Activated T-helper 2 cell treated with anti-CD3 and anti-CD28 coated beads, Interferon-gamma antibody, Interleukin-2, Interleukin-4, amounts not matched to agents 10 μg/mL and 5 μg/mL and 100 μg/mL, durations not matched to agents 14 hours and 24 hours and 36 hours (primary cell): ENCODE measurements at places on chromosomes 3 and 15. TPM values are rescaled to one million over a fixed set of nuclear protein-coding genes. Genes with fewer than 3 reads are reported as not detected.

DNA sequence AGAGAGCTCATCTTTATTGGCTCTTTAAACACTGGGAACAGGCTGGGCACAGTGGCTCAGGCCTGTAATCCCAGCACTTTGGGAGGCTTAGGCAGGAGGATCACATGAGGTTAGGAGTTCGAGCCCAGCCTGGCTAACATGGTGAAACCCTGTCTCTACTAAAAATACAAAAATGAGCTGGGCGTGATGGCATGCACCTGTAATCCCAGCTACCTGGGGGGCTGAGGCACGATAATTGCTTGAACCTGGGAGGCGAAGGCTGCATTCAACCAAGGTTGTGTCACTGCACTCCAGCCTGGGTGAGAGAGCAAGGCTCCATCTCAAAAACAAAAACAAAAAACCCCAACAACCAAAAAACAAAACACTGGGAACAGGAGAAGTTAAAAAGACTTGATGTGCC lies 72.1 kb downstream of the CHAC1 start:
- no peak for DNase-seq

DNA sequence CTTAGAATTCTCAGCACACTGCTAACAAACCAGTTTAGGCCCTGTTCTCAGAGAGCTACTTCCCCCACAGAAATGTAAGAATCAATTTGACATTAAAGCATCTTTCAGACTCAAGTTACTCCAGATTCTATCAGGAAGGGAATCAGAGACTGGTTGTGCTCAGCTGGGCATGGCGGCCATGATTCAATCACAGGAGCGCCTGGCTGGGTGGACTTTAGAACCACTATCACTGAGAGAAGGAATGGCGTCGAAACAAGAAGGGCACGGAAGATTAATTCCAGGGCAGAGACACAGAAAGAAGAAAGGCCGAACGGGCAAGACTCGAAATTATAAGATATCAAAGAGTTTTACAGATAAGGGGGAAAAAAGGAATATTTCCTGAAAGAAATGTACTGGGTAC lies 6.2 kb downstream of the TNIK start:
- no peak for DNase-seq

DNA sequence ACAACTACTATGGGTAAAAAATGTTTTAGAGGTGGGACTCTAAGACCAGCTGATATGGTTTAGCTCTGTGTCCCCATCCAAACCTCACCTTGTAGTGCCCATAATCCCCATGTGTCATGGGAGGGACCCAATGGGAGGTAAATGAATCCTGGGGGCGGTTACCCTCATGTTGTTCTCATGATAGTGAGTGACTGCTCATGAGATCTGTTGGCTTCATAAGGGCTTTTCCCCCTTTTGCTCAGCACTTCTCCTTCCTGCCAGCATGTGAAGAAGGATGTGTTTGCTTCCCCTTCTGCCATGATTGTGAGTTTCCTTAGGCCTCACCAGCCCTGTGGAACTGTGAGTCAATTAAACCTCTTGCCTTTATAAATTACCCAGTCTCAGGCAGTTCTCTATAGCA lies 45.7 kb downstream of the FAM98B start:
- DNase-seq, result no peak

DNA sequence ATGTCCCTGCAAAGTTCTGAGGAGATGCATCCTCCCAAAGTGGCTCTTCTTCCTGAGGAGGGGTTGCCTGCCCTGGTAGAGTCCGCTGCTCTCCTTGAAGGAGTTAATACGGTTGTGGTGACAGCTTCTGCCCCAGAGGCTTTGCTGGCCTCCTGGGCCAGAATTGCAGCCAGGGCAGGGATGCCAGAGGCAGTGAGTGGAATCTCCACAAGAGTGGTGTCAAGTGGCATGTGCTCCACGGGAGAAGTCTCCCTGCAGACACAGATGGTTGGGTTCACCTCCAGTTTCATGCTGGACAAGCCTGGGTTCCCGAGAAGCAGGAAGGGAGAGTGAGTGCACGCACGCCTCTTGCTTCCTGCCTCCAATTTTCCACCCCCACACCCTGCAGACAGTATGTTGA lies 105.5 kb downstream of the SLC25A26 start:
- DNase-seq, result no peak

RASGRF1 gene
- total RNA-seq, result 0.09 TPM in 1 of 2 replicates, not detected in the other

DNA sequence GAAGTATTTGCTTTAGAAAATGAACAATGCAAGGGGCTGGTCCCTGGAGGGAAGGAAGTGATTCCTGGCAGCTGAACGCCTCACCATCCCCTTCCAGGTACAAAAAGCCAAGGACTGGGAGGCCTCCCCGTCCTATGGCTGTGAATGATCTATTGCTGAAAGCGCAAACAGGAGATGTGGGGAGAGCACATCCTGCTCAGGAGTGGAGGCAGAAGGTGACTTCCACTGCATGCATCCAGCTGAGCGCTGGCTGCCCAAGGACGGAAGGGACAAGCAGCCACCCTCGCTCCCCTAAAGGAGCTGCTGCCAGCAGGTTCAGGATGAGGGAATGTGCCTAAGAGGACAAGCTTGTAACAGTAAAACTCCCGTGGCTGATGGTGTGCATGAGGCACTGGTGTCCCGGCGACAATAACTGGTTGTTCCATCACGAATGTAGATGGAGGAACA lies 41.4 kb downstream of the ABTB1 start:
- no peak for DNase-seq

GRCh38 chr15:69919816-69920215 lies 177.9 kb downstream of the TLE3 start:
- DNase-seq, result no peak

DNA sequence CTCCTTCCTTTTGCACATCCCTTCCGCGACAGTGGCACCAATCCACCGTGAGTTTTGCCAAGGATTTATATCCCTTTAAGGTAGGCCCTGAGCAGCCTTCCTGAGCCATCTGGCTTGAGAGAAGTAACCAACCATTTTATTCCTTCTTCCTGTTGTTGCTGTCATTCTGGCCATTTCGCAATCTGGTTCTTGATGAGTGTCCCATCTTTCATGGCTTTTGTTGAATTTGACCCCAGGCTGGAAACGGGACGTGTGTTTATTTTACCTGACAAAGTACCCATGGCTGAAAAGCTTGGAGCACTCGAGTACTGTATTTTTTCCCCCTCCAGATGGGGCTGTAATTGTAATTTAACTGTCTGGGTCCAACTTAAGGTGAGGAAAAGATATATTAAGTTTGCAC lies 173.4 kb downstream of the WNT5A start:
- no peak for DNase-seq

GRCh38 chr3:15635121-15635661 lies 33.6 kb downstream of the BTD start:
- DNase-seq, result no peak

EAF2 gene
- 18.5 and 19.2 TPM in 2 replicates for total RNA-seq

DNA sequence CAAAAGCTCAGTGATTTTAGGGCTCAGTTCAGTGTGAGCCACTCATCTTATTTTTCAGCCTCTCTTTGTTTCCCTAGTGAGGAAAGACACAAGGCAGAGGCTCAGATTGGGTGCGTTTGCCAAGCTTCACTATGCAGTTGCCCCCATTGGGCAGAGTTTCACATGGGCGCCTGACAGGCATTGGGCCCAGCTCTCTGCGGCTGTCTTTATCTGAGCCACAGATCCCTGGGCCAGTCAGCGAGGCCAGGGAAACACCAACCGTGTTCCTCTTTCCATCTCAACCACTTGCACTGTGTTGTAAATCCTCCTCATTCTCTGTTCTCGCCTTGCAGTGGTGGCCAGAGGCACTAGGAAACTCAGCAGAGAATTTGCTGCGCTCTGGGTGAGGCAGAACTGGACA lies 10.8 kb downstream of the ESYT3 start:
- no peak for DNase-seq

PTH1R gene
- total RNA-seq, result not detected in 2 replicates

DNA sequence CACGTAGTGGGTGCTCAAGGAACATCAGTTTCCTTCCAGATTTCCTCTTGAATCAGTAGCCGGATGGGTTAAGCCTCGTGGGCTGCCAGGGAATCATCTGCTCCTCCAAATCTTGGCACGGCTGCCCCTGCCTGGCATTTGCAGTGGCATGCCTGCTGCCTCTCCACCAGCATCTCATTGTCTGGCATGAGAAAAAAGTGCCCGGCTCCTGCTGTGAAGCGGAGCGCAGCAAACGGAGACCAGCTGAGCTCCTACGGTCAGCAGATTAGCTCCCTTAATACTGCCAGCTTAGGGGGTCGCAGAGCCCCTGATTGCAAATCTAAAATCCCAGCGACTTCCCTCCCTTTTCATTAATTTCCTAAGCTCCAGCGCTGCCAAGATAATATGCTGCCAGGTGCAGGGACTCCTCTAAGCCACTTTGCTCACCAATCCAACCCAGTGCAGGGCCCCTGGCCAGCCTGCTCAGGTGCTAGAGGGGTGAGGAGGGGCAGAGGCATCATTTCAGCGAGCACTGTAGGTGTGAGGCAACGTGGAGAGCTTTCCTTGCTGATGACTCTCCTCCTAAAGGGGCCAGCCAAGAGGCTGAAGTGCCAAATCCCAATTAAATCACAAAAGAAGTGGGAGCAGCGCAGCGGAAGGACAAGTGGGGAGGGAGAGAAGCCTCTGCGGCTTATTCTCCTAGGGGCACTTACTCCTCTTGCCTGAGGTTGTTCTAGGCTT lies 49.6 kb upstream of the ST8SIA2 start:
- no peak for DNase-seq

DNA sequence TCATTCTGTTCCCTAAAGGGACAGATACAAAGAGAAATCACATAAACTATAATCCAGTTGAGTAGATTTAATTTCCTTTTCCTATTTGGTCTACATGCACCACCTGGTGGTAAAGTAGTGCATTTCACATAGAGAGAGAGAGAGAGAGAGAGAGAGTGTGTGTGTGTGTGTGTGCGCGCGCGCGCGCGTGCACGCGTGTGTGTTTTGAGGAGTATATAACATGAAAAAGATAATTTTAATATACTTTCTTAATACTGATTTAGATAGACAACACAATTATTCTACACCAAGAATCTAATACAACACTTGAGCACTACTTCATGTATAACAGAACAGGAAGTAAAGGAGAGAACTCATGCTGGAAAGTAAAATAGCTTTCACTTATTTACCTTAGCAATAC lies 1.1 kb upstream of the FGF7 start:
- DNase-seq, result no peak

DNA sequence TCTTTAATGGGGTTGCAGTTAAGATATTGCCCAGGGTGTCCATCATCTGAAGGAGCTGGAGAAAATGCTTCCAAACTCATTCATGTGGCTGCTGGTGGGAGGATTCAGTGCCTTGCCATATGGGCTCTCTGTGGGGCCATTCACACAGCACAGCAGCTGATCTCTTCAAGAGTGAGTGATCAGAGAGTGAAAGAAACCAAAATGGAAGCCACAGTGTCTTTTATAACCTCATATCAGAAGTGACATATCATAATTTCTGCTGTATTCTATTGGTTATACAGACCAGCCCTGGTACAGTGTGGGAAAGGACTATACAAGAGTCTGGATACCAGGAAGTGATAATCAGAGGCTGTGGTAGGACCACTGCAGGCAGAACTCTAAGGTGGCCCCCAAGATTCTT lies 33.6 kb downstream of the HHLA2 start:
- no peak for DNase-seq

DNA sequence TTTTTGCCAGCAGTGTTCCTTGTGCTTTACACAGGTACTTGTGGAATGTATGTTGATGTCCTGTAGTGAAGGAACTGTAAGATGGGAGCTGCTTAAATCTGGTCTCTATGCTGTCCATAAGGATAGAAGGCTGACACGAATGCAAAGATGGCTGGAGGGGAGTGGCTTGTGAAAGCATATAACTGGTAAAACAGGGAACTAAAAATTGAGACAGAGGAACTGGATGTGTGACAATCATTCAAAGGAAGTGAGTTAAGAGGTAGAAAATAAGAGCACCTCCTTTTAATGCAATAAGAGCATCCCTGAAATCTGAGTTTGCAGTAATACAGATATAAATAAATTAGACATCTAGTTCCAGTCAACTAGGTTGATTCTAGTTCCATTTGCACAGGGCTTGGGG lies 35.2 kb downstream of the RNF13 start:
- DNase-seq, result no peak

GRCh38 chr15:70436428-70436827 lies 326.9 kb downstream of the UACA start:
- no peak for DNase-seq

- DNase-seq, result no peak
These were observed 47.2 kb downstream of the MCF2L2 start for GRCh38 chr3:183381179-183381578.

PPP1R14D gene
- not detected in 2 replicates for total RNA-seq

- no peak for DNase-seq
These were observed 35.6 kb upstream of the SPTSSB start for GRCh38 chr3:161406594-161407555.

- no peak for DNase-seq
These were observed 54.5 kb downstream of the MRPS25 start for GRCh38 chr3:15010664-15011063.

DNA sequence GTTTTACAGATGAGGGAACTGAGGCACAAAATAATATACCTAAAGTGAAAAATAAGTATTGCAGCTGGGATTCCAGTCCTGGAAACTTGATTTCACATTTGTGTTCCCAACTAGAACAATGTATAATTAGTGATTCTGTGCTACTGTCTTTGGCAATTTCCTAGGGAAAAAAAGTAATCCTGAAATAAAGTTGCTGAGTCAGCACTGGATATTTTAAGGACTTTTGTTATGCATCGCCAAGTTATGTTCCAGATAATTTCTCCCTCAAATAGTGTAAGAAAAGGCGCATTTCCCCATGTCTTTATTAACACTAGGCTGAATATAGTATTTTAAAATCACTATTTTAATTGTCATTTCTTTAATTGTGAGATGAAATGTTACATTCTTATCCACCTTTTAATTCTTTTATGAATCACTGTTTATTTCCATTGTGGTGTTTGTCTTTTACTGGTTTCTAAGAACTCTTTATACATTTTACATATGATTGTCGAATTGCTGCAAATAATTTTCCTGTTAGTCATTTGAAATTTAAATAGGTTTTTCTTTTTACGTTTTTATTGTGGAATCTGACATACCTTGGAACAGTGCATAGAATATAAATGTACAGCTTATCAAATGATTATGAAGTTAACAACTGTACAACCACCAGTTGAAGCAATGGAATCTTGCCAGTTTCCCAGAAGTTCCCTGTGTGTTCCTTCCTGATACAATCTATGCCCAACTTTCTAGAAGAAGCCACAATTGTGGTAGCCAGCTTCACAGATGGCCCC lies 56.6 kb downstream of the SH3GL3 start:
- DNase-seq, result no peak

GRCh38 chr3:11356269-11356668 lies 84.1 kb downstream of the ATG7 start:
- DNase-seq, result no peak

UROC1 gene
- total RNA-seq, result not detected in 2 replicates

NPHP3 gene
- 16.1 and 20.5 TPM in 2 replicates for total RNA-seq

DNA sequence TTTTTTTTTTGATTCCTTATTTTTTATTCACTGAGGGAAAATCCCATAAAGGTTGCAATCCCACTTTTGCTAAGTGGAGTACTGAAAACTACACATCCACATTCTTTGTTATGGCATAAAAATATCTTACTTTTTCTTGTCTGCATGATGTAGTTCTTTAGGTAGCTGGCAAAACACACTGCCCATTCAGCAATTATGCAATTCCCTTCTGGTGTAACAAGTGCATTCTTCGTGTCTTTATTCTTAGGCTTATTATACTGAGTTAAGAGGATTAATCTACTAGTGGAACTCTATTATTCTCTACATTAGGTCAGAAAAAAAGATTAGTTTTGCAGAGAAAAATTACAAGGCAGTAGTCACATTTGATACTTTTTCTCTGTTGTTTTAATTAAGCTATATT lies 403.8 kb upstream of the GBE1 start:
- DNase-seq, result no peak

- no peak for DNase-seq
These were observed 183.5 kb upstream of the LYSMD4 start for GRCh38 chr15:99916668-99917223.

ARHGAP11A gene
- 103 and 110 TPM in 2 replicates for total RNA-seq

- DNase-seq, result no peak
These were observed 9.2 kb downstream of the LZTFL1 start for GRCh38 chr3:45832699-45833098.

PP2D1 gene
- not detected in 2 replicates for total RNA-seq

HTR3E gene
- total RNA-seq, result not detected in 2 replicates
